ELR (cell line): ENCODE measurements at places on chromosomes 1 and 21.

DNA sequence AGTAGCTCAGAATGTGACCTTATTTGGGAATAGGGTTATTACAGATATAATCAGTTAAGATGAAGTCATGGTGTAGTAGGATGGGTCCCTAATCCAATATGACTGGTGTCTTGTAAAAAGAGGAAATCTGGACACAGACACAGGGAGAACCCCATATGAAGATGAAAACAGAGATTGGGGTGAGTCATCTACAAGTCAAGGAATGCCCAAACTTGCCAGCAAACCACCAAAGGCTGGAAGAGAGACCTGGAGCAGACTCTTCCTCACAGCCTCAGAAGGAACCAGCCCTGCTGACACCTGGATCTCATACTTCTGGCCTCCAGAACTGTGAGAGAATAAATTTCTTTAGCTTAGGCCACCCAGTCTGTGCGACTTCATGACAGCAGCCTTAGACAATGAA is 29.9 kb downstream of the KRTAP19-8 start:
- DNase-seq, result no peak

DNA sequence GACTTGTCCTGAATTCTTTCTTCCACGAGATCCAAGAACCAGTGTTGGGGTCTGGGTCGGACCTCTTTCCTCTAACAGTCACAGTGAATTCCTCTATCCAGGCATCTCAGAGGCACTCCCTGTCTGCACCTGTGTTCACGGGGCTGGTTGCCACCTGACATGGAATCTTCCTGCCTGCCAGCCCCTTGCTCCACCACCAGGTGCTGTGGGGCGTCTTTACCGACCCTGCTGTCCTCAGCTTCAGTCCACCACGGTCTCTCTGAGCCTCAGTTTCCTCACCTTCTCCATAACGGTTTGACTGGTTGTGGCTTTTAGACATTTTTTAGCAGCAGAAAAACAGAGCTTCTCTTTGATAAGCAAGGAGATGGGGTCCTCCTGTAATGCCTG is 62.7 kb downstream of the SDC3 start:
- DNase-seq, result no peak

DNA sequence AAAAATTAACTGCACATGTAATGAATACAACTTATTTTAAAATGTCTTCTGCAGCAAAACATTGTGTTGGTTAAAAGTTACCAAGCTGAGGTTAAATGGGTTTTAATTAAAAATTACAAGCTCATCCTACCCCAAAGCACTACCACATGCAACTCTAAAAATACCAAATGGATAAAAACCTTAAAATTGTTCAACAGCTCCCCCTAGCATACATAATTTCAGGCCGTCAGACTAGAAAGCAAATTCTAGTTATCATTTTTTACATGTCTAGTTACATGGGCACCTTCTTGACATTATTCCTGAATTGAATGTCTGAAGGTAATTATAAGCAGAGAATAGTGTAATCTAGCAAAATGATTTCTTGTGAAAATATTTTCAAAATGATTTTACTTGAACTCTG is 176.5 kb downstream of the C1orf21 start:
- peak; percentile 47 for DNase-seq

DNA sequence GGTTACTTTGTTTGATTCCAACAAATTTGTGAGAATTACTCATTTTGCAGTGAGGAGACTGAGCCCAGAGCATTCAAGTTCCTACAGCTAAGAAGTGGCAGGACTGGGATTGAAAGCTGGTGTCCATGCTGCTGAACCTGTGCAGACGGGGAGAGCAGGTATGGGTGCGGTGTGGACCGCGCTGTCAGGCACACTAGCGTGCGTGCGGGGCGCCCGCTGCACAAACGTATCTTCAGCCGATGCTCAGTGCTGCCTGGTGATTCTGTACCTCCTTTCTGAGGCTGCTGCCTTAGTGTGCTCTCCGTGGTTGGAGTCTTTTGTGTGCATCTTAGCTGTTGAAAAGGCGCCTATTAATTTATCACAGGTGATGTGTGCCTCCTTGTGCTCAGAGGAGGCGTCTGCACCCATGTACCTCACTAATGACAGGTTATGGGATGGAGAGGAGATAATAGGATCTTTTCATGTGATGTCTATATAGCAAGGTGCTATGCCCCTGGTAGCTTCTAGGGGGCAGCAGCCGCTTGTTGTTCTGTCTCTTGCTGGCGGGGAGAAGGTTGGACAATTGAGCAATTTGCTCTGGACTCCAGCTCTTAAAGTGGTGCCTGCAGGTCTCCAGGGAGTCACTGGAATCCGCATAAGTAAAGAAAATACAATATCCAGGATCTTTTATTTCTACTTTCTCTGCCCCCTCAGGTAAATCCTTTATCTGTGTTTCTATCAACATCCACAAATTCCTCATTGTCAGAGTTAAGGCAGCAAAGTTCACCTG is 32.5 kb downstream of the PEX14 start:
- DNase-seq, result peak; percentile 77

GRCh38 chr21:18760247-18760646 is 356.7 kb upstream of the TMPRSS15 start:
- no peak for DNase-seq

DNA sequence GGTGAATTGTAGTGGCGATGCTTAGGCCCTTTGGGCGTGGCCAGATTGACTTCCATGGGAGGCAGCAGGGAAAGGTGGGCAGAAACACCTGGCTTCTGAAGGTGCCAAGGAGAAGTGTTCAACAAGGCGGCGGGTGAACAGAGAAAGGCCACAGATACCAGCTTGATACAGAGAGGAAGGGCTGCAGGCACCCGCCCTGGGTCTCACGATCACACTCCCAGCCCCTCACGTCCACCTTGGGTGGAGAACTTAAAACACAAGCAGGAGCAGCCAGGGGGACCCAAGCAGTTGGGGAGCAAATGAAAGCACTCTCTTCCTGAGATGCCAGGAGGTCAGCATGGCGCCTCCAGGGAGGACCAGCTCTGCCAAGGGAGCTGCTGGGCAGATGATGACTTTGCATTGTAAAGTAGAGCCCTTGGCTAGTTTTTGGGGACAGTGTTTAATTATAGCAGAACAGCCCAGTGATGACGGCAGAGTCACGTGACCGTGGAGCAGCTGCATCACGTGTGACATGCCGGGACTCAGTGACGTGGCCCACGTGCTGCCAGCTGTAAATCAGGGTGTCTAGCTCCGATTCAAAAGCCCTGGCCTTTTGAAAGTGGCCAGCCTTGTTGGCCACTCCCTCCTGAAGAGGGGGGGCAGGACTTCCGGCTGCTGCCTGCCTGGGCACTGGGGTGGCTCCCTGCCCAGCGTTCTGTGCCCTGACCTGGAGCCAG is 19.0 kb downstream of the SLC37A1 start:
- no peak for DNase-seq
